Stimulated activated CD4-positive, alpha-beta T cell treated with anti-CD3 and anti-CD28 coated beads, Interleukin-1b, Interleukin-23, amount 100 ng/mL, for 48 hours (primary cell): ENCODE measurements at places on chromosomes 5 and 9.
A peak's percentile ranks its signal among the peaks of the same experiment; 100 is the strongest.

DNA sequence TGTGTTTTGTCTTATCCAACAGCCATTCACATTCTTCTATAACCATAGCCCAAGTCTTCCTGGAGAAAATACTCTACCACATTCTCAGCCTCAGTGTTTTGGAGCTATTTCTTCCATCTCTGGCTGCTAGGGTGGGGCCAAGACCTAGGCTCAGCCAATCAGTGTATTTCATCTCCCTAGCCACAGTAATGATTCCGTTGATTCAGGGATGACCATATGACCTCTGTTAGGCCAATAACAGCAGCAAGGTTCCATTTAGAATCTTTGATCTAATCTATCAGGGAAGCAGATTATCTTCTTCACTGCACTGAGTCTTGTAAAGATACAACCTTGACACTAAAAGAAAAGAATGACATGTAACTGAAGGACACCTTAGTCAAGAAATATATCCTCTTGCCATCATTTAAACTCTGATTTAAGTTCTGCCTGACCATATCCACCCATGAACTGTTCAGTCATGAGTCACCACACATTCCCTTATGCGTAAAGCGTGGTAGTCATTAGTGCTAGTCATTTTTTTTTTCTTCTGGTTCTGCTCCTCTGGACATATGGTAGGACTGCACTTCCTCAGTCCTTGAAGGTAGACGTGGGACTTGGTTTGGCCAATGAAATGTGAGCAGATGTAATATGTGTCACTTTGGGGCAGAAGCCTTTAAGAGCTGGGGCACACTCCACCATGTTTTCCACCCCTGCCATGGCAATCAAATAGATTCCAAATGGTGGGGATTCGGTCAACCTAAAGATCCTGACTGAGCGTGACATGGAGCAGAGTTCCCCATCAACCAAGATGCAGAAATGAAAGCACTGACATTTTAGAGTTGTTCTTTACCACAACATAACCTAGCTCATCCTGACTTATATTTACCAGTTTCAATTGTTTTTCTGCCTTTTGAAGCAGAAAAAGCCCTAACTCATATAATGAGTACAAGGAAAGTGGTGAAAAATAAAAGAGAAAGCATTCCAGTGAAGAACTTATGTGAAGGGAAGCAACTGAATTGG, 12.7 kb upstream of the PRELID2 start:
- no peak for DNase-seq

- no peak for DNase-seq
Observed at GRCh38 chr5:6246820-6247437, 131.4 kb downstream of the MED10 start.

DNA sequence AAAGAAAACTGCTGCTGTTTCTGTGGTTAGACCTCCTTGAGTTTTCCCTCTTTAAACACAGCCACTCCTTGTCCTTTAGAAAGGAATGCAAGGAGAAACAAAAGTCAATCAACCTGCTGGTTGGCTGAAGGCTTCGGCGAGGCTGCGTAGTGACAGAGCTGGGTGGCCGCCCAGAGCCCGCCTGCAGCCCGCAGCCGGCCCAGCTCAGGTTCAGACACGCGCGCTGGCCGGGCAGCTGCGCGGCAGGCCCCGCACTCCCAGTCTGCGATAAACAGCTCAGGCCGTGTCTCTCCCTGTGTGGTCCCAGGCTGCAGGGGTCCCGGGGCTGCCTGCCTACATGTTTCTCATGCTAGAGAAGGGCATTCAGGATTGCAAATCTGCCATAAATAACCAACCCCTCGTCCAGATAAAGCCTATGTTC, 115.4 kb downstream of the HSD17B3 start:
- no peak for DNase-seq

DNA sequence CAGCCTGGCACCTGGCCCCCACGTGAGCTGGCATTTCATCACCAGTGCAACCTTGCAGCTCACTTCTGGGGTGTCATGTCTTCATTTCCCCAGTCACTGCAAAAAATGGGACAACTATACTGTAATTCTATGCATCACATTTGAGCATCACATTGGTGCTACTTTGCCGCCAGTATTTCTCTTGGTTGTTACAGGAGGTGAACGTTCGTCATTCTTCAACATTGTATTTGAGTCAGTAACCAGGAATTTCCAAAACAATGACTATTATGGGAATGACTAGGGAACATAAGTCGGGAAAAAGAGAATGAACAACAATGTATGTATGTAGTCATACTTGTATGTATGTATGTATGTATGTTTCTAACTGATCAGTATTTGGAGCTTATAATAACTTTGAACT, 1278.0 kb downstream of the EFNA5 start:
- no peak for DNase-seq

DNA sequence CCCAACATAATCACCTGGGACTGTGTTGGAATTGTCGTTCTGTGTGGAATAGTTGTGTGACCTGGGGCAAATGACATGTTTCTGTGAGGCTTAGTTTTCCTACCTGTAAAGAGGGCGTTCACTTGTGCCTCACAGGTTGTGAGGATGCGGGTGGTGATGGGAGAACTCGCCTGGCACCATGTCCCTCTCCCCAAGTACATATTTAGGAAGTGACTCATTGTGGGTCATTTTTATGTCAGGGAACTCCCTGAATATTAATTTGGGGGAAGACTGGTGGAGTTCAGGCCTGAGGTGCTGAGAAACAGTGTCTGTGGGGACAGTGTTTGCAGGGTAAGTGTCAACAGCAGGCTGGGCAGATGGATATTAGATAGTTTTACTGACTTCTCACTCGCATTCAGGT, 144.7 kb downstream of the KDM4C start:
- DNase-seq, result no peak

DNA sequence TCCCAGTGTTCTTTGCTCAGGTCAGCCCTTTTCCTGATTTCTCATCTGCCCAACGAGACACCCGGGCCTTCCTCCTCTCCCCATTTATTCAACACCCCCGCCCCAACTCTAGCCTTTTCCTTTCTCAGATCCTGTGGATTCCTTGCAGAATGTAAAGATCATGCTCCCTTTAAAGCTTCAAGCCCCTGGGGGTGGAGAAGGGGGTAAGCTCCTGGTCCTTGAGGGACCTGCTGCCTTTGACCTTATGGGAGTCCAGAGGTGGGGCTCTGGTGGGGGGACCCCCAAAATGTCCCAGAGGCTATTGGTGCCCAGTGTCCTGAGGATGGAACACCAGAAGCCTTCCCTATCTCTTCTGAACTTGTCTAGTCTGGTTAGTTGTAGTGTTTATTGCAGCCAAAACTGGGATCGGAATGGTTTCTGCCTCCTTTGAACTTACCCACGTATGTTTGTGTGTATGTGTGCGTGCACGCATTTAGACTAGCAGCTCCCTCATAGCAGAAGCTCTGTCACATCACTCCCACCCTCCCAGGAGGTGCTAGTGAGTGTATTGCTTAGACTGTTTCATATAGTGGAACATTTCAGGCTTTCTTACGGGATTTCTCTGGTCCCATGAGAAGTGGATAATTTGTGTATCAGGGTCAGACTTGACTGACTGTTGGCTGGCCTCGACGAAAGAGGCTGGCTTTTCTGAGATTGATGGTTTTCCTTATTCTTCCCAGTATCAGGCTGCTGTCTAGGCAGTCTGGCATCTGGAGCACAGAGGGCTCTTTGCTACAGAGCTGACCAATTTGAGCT, 1.1 kb downstream of the GALNT10 start:
- DNase-seq, result no peak

- no peak for DNase-seq
Observed at GRCh38 chr9:93288891-93289883, 105.2 kb downstream of the WNK2 start.

DNA sequence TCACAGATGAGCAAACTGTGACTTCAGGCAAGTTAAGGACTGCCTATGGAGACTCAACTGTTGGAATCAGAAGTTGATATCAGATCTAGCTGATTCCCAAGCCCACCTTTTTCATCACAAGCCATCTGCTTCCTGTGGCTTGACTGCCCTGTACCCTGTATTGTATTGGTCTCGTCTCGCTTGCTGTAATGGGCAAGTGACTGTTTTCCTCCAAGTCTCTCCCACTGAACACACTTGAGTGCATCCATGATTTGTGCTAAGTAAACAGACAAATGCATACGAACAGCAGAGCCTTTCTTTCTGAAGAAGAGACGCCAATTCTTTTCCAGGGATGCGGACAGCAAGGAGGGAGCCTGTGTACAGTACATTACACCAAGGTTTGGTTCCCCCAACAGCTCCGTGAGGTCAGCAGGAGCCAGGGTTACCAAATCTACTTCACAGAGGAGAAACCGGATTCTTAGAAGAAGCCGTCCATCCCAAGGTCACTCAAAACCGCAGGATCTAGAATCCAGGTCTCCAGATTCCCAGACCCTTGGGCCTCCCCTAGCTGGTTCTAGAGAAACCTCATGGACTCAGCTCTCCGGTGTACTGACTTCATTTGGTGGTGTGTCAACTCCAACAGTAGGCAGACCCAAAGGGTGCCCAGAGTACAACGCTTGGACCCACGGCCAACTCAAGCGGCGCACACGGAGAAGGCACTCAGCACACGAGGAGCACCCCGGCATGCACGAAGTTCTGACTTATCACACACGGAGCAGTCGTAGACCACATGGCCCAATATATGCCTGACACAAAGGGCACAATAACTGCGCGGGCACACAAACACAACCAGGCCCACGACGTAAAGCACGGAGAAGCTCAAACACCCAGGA, 1.1 kb downstream of the BAG1 start:
- peak; percentile 16 for DNase-seq

- no peak for DNase-seq
Observed at GRCh38 chr9:7691909-7692308, 107.7 kb downstream of the DMAC1 start.

- no peak for DNase-seq
Observed at GRCh38 chr5:81234299-81234698, 1.2 kb downstream of the CKMT2 start.

DNA sequence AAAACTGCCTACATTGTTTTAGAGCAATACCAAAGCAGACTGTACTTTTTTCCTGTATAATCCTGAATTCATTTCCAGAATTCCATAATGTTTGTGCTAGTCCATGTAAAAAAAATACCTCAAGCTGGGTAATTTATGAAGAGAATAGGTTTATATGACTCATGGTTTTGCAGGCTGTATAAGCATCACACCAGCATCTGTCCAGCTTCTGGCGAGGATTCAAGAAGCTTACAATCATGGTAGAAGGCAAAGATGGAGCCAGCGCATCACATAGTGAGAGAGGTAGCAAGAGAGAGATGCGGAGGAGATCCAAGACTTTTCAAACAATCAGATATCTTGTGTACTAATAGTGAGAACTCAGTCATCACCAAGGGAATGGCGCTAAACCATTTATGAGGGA, 280.3 kb upstream of the CDH9 start:
- no peak for DNase-seq

GRCh38 chr9:1383899-1384455, 333.8 kb downstream of the DMRT2 start:
- no peak for DNase-seq

GRCh38 chr5:12204761-12205160, 300.5 kb upstream of the CTNND2 start:
- DNase-seq, result no peak

- DNase-seq, result no peak
Observed at GRCh38 chr9:109493648-109494047, 4.5 kb downstream of the PTPN3 start.

GRCh38 chr5:157164521-157164920, 1.5 kb downstream of the GARIN3 start:
- DNase-seq, result no peak

DNA sequence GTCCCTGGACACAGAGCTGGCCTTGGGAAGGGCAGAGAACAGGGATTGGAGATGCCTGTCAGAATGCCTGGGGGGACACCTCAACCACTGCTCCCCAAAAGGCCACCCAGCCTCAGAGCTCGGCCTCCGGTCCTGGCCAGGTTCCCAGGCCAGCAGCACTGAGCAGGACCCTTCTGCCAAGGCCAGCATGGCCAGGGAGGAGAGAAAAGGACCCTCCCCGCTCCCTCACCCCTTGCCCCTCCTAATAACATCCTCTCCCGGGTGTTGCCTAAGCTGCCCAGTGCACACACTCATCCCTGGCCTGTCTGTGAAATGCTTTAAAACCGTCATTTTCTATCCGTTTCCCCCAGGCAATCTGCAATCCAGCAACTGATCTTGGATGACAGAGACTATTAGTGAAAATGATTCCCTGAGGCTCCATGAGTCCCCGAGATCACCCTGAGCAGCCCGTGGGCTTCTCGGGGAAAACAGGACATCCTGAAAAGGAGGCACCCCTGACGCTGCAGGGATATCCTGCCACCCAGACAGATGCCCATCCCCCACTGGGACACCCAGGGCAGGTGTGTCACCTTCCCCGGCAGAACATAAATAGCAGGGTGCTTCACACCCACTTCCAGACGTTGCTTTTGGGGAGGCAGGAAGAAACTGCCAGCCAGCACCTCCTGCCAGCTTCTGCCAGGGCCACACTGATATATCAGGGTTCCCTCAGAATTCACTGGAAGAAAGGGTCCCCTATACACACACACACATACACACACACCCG, 75.3 kb downstream of the ADAMTS2 start:
- DNase-seq, result no peak

- no peak for DNase-seq
Observed at GRCh38 chr9:110986529-110986928, 51.7 kb downstream of the LPAR1 start.

GRCh38 chr5:155332618-155333017, 319.1 kb downstream of the KIF4B start:
- no peak for DNase-seq
